Astrocyte of the spinal cord (primary cell): ENCODE measurements at places on chromosomes 4 and X.

GRCh38 chrX:40418813-40419195 is 162.0 kb upstream of the ATP6AP2 start:
- no peak for DNase-seq

GRCh38 chr4:5152521-5152920 is 101.2 kb downstream of the STK32B start:
- no peak for DNase-seq

DNA sequence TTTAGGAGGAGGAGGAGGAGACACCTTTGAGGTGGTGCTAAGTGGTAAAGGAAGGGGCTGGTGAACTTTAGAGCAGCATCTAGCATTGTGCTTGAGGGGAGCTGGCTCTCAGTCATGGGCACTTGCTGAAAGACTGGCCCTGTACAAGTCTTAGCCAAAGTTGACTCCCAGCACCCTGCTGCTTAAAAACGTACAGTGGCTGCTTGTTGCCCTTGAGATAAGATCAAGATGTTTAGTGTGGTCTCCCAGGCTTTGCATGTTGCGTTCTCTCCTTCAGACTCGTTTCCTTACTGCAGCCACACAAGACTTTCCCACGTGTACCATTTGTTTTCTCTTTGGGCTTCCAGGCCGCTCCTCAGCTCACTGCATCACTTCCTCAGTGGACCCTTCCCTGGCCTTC is 1.8 kb downstream of the MED28 start:
- no peak for DNase-seq

GRCh38 chr4:46316215-46316614 is 73.7 kb downstream of the GABRA2 start:
- no peak for DNase-seq

- no peak for DNase-seq
Measured at GRCh38 chr4:147761218-147761883, 29.5 kb downstream of the ARHGAP10 start.

DNA sequence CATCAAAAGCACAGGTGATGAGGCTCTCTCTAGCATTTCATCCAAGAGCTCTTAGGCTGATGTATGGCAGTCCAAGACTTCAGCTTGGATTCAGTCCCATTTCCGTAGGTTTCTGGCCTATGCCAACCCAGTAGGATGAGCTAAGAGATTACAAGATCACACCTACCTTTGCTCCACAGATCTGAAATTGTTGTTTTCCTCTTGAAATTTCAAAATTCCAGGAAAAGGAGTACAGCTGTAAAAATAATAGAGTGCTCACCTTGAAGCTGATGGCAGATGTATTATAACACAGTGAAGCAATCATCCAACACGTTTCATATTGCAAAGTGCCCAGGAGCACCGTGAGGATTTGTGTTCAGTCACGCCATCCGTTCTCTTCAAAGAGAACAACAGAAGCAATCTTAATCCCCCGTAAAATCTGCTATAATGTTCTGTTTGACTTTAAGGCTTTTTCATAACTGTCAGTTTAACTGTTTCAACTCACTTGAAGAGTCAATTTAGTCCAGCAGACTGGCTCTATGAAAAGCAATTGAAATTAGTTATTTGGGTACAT is 137.5 kb downstream of the CPE start:
- DNase-seq, result no peak

DNA sequence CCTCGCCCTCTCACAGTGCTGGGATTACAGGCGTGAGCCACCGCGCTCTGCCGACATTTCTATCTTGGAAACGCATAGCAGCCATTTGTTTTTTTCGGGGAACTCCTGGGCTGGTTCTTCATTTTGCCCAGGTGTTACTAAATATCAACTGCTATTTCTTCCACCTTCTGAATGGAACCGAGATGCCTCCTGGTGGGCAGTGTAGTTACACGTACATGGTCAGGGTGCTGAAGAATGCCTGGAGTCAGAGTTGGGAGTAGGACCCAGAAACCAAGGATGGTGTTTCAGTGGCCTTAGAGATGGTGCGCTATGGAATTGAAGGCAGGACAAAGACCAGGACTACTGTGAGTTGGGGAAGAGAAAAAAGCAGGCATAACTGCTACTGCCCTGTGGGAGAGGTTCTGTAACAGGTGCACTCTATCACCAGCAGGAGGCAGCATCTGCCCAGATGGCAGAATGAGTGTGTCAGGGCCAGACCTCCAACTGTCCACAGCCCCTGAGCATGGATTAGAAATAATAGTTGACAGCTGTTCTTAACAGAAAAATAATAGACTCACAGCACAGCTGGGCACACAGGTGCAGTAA is 81.7 kb downstream of the ZC4H2 start:
- no peak for DNase-seq
